Thyroid gland (tissue), 4 donors: ENCODE measurements at places on chromosomes 6 and 20. TPM values are rescaled to one million over a fixed set of nuclear protein-coding genes. Genes with fewer than 3 reads are reported as not detected.

- no peak overlapping the region for H3K27ac ChIP-seq
- H3K36me3 ChIP-seq = no peaks in the 10 kb centered on the region
- DNase-seq = no peak
- H3K4me1 ChIP-seq = no peaks in the 10 kb centered on the region
- no peaks in the 10 kb centered on the region for H3K27me3 ChIP-seq
These were observed 211.9 kb upstream of the PMEPA1 start for GRCh38 chr20:57921676-57922075.

DNA sequence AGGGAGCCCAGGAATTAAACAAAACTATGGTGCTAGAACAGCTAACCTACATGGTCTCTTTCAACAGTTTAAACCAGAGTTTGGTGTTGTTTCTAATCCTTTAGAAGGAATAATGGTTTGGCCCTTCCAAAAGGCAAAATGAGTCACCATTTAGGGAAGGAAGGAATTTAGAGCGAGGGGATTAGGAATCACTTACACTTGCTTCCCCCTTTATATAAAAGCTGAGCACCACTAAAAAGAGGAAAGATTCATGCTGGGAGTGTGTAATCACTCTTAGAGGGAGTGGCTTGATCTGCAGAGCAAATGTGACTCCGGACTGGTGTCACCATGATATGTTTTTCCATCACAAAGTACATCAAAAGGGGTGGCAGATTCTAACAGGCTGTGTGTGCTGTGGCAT is 63.6 kb downstream of the F13A1 start:
- no peak for DNase-seq
- H3K4me1 ChIP-seq = no peaks in the 10 kb centered on the region
- no peak overlapping the region for H3K27ac ChIP-seq
- no peaks in the 10 kb centered on the region for H3K36me3 ChIP-seq
- H3K27me3 ChIP-seq = no peaks in the 10 kb centered on the region

TMEM217 gene
- total RNA-seq = 3.8 TPM

GRCh38 chr6:4788953-4789584 is 12.9 kb downstream of the CDYL start:
- H3K36me3 ChIP-seq = no peaks in the 10 kb centered on the region
- no peak overlapping the region for H3K4me3 ChIP-seq
- peak; percentile 10 for DNase-seq
- no peaks in the 10 kb centered on the region for H3K27me3 ChIP-seq

GRCh38 chr6:25494469-25494868 is 157.5 kb upstream of the SCGN start:
- H3K27me3 ChIP-seq = no peaks in the 10 kb centered on the region
- H3K36me3 ChIP-seq = no peaks in the 10 kb centered on the region
- DNase-seq = no peak
- peaks cover 11% of the 10 kb centered on the region for H3K4me1 ChIP-seq
- no peak overlapping the region for H3K27ac ChIP-seq
- no peak overlapping the region for H3K4me3 ChIP-seq

GRCh38 chr20:50354721-50355589 is 155.2 kb upstream of the PTPN1 start:
- no peaks in the 10 kb centered on the region for H3K27me3 ChIP-seq
- peaks cover 10% of the 10 kb centered on the region for H3K4me1 ChIP-seq
- no peaks in the 10 kb centered on the region for H3K36me3 ChIP-seq
- no peak overlapping the region for H3K27ac ChIP-seq
- DNase-seq = peak; percentile 76
- no peak overlapping the region for H3K4me3 ChIP-seq
